Activated T-helper 2 cell treated with anti-CD3 and anti-CD28 coated beads, Interferon-gamma antibody, Interleukin-2, Interleukin-4, amounts not matched to agents 10 μg/mL and 5 μg/mL and 100 μg/mL, durations not matched to agents 14 hours and 24 hours and 36 hours (primary cell): ENCODE measurements at places on chromosomes 16 and 17.

DNA sequence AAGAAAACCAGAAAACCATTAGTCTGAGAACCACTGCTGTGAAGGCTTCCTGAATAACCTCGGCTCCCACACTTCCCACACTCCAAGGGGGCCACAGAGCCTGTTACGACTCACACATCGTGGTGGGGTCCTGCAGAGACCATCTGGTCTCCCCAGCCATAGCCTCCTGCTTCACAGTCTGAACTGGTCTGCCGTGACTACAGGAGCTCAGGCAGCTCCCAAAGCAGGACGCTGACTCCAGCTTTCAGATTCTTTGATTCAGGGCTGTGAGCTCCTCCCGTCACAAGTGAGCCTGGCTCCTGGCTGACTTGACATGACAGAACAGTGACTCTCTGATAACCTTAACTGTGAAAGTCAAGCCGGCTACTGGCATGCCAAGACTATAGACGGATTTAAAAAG lies 37.8 kb downstream of the CYB5D2 start:
- no peak overlapping the region for H3K4me3 ChIP-seq
- no peak overlapping the region for H3K27ac ChIP-seq

DNA sequence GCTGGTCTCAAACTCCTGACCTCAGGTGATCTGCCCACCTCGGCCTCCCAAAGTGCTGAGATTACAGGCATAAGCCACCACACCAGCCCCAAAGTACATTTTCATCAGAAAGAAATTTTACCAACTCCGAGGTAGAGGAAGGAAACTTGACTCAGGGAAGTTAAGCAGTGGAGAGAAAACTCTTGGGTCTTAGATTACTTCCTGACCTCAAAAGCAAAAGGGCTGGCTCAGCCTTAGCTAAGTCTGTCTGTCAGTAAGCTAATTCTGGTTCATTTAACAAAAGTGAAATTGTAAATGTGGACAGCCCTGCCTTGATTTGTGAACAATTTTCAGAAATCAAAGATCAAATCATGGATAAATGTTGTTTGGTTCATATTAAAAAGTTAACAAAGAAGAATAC lies 30.6 kb downstream of the MAP2K6 start:
- H3K27ac ChIP-seq, result no peak overlapping the region
- no peak overlapping the region for H3K4me3 ChIP-seq
- no peaks in the 10 kb centered on the region for H3K27me3 ChIP-seq
- H3K36me3 ChIP-seq, result peaks cover 7% of the 10 kb centered on the region

GRCh38 chr16:1906055-1906845 lies 12.0 kb downstream of the HS3ST6 start:
- no peaks in the 10 kb centered on the region for H3K4me1 ChIP-seq
- H3K4me3 ChIP-seq, result no peak overlapping the region
- no peaks in the 10 kb centered on the region for H3K36me3 ChIP-seq
- DNase-seq, result no peak
- H3K27ac ChIP-seq, result no peak overlapping the region

DNA sequence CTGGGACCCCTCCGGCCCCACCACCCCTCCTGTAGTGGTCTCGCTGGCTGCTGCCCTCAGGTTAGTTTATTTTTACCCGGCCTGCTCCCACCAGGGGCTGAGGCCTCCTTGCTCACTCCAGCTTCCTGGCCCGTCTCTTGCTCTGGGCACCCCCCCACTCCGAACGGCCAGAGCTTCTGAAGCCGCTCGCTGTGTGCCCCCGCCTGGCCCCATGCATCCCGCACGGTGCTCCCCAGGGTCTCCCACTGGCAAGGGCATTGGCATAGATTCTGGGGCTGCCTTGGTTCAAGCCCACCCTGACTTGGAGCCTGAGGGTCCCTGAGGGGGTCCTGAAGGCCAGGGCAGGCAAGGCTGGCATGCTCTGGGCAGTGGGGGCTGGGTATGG lies 186.4 kb downstream of the SEC14L1 start:
- H3K36me3 ChIP-seq, result peaks cover 1% of the 10 kb centered on the region
- H3K4me1 ChIP-seq, result peaks cover 45% of the 10 kb centered on the region
- DNase-seq, result no peak
- H3K27ac ChIP-seq, result no peak overlapping the region

GRCh38 chr16:57657228-57657627 lies 10.9 kb upstream of the ADGRG3 start:
- H3K36me3 ChIP-seq, result no peaks in the 10 kb centered on the region
- no peak overlapping the region for H3K4me3 ChIP-seq
- DNase-seq, result no peak
- H3K27me3 ChIP-seq, result no peaks in the 10 kb centered on the region
- H3K27ac ChIP-seq, result no peak overlapping the region

DNA sequence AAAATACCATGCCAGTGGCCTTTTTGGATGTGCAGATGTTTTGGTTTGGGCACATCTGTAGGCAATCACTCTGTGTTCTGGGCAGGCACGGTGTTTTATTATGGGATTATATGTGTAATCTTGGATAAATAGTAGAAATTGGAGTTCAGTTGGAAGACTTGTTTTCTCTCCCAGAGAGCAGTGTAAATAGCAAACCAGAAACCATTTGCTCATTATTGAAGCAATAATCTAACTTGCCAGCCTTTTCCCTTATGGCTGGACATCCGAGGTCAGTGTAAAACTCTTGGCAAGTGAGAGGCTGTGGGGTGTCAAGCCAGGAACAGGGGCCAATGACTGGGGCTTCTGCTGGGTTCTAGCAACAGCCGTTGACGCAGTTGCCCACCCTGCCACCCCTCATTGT lies 69.9 kb downstream of the IRX3 start:
- no peak overlapping the region for H3K4me3 ChIP-seq
- H3K27me3 ChIP-seq, result peaks cover 2% of the 10 kb centered on the region
- H3K36me3 ChIP-seq, result no peaks in the 10 kb centered on the region
- no peaks in the 10 kb centered on the region for H3K4me1 ChIP-seq

GRCh38 chr16:71358464-71358998 lies at the start of gene CALB2:
Gene CALB2, plus strand, starts transcription at chr16:71358723. Its CDS starts 70 bp downstream, at chr16:71358793.
- no peaks in the 10 kb centered on the region for H3K4me1 ChIP-seq
- peaks cover 4% of the 10 kb centered on the region for H3K27me3 ChIP-seq
- H3K4me3 ChIP-seq, result no peak within 1 kb of the TSS
- no peaks in the 10 kb centered on the region for H3K36me3 ChIP-seq
- DNase-seq, result peak; percentile 53

- no peak for DNase-seq
- no peak overlapping the region for H3K27ac ChIP-seq
Measured at GRCh38 chr17:17873450-17873991, 36.7 kb upstream of the SREBF1 start.

GRCh38 chr16:49675413-49675812 lies 180.5 kb downstream of the ZNF423 start:
- no peaks in the 10 kb centered on the region for H3K36me3 ChIP-seq
- no peaks in the 10 kb centered on the region for H3K4me1 ChIP-seq
- H3K27ac ChIP-seq, result no peak overlapping the region
- no peaks in the 10 kb centered on the region for H3K27me3 ChIP-seq
- no peak overlapping the region for H3K4me3 ChIP-seq

DNA sequence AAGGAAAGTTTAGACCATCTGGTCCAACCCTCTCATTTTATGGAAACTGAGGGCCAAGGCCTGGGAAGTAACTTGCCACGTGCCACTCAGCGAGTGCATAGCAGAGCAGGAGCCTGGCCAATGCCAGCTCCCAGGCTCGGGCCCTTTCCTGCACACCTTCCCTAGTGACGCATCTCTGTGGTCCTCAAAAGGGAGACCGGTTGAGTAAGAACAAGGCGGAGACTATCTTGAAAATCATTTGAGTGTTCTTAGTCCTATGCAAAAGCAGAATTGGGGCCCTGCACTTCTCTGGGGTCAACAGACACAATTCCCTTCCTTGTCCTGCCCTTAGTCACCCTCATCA lies 2.8 kb downstream of the CCL4 start:
- peaks cover 11% of the 10 kb centered on the region for H3K27me3 ChIP-seq
- H3K27ac ChIP-seq, result no peak overlapping the region
- no peak overlapping the region for H3K4me3 ChIP-seq
- no peak for DNase-seq
- H3K36me3 ChIP-seq, result no peaks in the 10 kb centered on the region
- peaks cover 10% of the 10 kb centered on the region for H3K4me1 ChIP-seq

- no peak overlapping the region for H3K27ac ChIP-seq
- no peak overlapping the region for H3K4me3 ChIP-seq
- peaks cover 14% of the 10 kb centered on the region for H3K36me3 ChIP-seq
- no peaks in the 10 kb centered on the region for H3K4me1 ChIP-seq
Measured at GRCh38 chr17:39270923-39271322, 45.2 kb upstream of the STAC2 start.

DNA sequence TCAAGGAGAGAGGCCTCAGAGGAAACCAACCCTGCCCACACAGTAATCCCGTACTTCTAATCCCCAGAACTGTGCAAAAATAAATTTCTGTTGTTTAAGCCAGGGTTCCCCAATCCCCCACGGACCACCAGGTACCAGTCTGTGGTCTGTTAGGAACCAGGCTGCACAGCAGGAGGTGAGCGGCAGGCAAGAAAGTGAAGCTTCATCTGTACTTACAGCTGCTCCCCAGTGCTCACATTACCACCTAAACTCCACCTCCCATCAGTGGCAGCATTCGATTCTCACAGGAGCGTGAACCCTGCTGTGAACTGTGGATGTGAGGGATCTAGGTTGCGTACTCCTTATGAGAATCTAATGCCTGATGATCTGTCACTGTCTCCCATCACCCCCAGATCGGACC lies 101.1 kb upstream of the CDC42EP4 start:
- no peaks in the 10 kb centered on the region for H3K27me3 ChIP-seq
- no peak overlapping the region for H3K27ac ChIP-seq
- H3K4me1 ChIP-seq, result no peaks in the 10 kb centered on the region
- H3K36me3 ChIP-seq, result no peaks in the 10 kb centered on the region
- H3K4me3 ChIP-seq, result no peak overlapping the region

DNA sequence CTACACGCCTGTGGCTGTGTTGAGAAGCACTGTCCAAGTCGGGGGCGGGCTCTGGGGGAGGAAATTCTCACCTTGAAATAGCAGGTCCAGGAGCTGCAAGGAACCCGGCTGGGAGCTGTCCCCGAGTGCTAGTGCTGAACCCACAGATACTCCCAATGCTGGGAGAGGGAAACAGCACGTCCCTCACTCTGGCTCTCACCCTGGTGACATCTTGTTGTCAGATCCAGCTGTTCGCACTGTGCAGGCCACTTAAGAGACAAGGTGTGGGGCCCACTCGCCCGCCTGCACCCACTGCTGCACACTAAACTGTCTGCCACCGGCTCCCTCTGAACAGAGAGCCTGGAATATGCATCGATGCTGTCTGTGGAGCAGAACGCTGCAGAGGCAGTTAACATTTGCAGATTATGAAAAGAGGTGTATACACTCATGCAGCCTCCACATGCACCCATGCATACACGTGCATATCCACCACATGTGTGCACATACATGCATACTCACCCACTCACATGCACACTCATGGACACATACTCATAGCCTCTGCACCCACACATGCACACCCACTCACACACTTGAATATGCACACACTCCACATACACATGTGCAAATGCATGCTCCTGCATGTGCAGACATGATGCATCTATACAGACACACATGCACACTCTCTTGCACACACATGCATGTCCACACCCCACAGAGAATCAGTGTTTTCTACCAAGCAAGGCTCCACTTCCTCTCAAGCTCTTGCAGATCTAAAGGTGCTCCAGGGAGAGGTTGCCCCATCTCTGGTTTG lies 42.0 kb downstream of the MGAT5B start:
- no peak overlapping the region for H3K4me3 ChIP-seq
- H3K36me3 ChIP-seq, result no peaks in the 10 kb centered on the region
- peak; percentile 33 for DNase-seq

GRCh38 chr17:1947229-1947742 lies 77.8 kb downstream of the RTN4RL1 start:
- no peaks in the 10 kb centered on the region for H3K27me3 ChIP-seq
- H3K36me3 ChIP-seq, result no peaks in the 10 kb centered on the region
- no peak overlapping the region for H3K4me3 ChIP-seq

DNA sequence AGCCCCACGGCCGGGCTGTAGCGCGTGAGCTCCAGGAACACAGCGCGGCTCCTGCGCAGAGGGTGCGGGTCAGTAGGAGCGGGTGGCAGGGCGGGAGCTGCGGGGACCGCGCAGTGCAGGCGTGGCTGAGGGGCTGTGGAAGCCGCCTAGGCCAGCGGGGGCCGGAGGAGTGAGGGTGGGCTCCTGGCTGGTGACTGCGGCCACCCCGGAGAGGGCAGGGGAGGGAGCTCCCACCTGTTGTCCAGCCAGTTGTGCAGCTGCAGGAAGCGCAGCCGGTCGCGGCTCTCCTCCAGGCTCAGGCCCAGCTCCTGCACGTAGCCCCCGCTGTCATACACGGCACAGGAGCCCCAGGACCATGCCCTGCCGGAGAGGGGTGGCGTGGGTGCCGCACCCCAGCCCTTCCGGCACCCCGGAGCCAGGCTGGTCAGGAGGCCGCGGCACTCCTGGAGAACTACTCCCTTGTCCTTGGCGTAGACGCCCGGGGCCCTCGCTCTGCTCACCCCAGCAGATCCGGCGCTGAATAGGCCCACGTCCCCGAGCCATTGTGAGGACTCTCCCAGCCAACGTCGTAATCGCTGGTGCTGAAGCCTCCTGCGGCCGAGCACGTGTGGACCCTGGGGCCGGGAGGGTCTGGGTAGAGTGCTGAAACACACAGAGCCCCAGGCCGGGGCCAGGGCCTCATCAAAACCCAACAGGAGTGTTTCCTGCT lies 43.9 kb downstream of the TSC2 start:
- no peak overlapping the region for H3K4me3 ChIP-seq
- H3K4me1 ChIP-seq, result no peaks in the 10 kb centered on the region
- no peak for DNase-seq
- no peaks in the 10 kb centered on the region for H3K27me3 ChIP-seq
- H3K27ac ChIP-seq, result no peak overlapping the region
